Hypothalamus (tissue), 51 donors: ENCODE measurements at places on chromosomes 7 and 10.

DNA sequence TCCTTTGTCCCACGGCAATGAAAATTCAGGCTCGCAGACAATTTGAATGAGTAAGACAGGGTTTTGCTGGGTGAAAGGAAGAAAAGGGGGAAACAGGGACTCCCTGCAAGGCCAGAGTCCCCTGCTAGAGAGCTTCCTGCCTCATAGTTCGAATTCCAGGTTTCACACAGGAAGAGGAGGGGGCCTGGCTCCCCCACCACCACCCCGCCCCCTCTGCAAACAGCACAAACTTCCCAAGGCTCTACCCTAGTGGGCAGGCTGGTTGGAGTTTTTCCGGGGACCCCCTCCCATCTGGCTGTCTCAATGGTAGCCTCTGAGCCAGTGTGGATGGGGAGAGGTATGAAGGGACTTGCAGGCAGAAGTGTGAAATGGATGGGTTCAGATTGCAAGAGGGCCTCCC, 57.4 kb upstream of the NEBL start:
- DNase-seq = no peak

- DNase-seq = no peak
Observed at GRCh38 chr10:94143261-94143660, 149.5 kb downstream of the PLCE1 start.

GRCh38 chr10:124660404-124661125, 83.6 kb downstream of the FAM53B start:
- no peak for DNase-seq

- no peak for DNase-seq
Observed at GRCh38 chr7:23491502-23491901, 21.2 kb upstream of the IGF2BP3 start.

DNA sequence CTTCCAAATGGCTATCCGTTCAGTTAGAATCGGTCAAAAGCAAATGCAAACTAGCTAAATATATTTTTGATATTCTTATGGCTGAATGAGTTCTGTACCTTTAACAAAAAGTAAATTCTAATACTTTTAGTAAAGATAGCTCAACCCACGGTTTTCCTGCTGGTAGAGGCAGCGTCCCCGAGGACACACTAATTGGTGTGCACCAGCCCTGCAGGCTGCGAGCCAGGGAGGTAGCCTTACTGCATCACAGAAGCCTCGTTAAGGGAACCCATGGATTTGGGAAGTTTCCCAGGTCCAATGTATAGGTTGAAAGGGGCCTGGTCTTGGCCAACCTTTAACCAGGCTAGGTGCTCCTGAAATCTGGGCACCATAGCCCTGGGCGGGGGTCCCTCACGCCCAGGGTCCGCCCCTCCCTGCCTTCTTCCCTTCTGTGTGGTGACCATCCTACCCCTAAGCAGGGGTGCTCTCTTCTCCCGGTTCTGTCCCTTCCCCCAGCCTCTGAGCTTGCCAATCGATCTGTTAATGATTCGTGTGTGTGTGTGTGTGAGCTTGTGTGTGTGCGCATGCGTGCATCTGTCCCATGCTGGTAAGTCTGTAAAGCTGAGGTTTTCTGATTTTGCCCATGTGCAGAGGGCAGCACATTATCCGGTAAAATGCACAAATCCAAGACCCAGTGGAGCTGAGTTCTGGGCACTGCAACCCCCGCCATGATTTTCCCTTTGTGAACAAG, 191.7 kb downstream of the TCERG1L start:
- no peak for DNase-seq

DNA sequence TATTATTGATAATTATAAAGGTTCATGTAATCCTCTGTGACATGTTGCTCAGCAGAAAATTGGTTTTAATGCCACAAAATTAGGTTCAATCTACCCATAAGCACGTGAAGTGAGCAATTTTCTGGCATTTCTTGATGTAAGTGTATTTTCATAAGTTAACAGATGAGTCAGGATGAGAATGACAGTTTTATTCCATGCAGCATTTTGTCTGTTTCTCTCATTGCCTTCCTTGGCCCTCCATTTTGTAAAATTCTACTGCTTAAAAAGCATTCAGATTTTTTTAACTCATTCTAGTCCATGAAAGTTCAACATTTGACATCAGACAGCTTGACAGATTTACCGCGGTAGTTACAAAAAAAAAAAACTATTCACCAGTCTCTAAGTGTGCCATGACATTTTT, 4.0 kb upstream of the GFRA1 start:
- no peak for DNase-seq

- no peak for DNase-seq
Observed at GRCh38 chr10:124656541-124656940, 87.6 kb downstream of the FAM53B start.

GRCh38 chr7:77665161-77665560, 31.1 kb upstream of the RSBN1L start:
- DNase-seq = no peak

- no peak for DNase-seq
Observed at GRCh38 chr7:13047061-13047460, 359.6 kb downstream of the ARL4A start.

- DNase-seq = peak; percentile 71
Observed at GRCh38 chr7:1054861-1055450, 10.6 kb downstream of the GPR146 start.

GRCh38 chr7:102409340-102409739, 13.2 kb downstream of the PRKRIP1 start:
- no peak for DNase-seq

- no peak for DNase-seq
Observed at GRCh38 chr7:132343199-132343598, 233.1 kb downstream of the PLXNA4 start.

DNA sequence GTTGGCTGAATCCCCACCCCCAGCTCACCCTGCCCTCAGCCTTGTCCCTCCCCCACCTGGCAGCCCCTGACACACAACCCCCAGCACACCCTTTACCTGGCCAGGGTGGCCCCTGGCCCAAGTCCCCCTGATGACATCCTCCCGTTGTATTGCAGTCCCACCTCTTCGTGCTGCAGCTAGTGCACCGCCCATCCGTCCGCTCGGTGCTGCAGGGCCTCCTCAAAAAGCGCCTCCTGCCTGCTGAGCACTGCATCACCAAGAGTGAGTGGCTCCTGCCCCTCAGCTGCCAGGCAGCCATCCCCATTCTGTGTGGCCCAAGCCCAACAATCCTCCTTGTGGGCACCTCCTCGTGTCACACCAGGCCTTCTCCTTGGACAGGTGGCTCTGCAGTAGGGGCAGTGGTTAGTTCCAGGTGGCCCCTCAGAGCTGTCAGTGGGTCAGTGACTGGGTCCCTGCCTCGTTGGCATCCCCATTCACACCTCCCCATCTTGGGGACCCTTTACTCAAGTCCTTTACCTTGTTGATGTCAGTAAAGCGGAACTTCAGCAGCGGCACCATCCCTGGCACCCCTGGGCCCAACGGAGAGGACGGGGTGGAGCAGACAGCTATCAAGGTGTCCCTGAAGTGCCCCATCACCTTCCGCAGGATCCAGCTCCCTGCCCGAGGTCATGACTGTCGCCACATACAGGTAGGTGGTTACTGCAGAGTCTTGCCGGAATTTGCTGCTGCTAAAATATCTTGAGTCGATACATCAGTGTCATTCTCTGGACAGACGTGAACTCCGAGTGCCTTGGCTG, 14.3 kb downstream of the ZMIZ2 start:
- DNase-seq = no peak

GRCh38 chr7:32569388-32570289, 74.3 kb downstream of the AVL9 start:
- no peak for DNase-seq

DNA sequence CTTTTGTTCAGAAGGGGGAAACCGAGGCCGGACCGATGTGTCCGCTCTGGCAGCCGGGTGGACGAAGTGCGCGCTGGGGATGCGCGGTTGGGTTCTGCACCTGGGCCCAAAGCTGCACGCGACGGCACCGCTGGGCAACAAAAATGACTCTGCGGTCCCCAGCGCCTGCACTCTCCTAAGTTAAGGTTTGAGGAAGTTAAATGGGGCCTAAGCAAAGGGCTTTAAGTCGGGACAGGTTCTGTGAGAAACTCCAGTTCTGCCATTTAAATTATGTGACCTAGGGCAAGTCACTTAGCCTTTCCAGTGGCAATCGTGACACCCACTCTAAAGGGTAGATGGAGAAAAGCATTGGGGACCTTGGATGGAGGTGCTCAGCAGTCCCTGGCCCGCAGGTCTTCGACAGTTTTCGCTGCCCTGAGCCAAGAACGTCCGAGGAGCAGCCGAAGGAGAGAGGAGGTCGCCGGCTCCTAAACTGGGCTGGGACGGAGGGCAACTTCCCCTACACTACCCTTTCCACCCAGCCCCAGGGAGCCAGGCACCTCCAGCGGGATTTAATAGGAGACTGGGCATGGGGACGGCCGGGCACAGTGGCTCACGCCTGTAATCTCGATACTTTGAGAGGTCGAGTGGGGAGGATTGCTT, 534 bp upstream of the ACBD5 start:
- DNase-seq = peak; percentile 27
